ENCODE measurements at places on chromosomes 7 and 10.

DNA sequence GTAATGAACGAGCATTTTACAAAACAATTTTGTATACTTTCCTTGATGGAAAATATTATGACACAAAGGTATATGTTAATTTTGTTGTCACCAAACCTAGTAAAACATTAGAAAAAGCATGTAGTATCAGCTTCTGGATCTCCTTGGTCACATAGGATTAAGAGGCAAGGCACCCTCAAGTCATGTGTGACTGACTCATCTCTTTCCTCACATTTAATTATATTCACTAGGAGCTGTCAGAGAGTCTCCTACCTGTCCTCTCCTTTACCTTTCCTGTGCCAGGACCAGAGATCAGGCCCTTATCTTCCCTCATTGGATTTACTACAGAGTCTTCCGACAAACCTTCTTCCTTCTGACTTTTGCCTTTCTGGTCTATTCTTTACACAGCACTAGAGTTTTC is 111.3 kb upstream of the RPA3 start:
- DNase-seq, result no peak

DNA sequence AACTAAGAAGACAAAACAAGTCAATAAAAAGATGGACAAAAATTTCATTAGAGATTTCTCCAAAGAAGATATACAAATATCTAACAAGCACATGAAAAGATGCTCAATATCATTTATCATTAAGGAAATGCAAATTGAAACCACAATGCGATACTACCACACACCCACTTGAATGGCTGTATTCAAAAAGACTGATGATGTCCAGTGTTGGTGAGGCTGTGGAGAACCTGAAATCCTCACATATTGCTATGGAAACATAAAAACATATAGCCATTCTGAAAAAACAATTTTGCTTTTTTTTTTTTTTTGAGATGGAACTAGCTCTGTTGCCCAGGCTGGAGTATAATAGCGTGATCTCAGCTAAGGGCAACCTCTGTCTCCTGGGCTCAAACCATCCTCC is 124.1 kb upstream of the LAMB4 start:
- DNase-seq, result no peak

DNA sequence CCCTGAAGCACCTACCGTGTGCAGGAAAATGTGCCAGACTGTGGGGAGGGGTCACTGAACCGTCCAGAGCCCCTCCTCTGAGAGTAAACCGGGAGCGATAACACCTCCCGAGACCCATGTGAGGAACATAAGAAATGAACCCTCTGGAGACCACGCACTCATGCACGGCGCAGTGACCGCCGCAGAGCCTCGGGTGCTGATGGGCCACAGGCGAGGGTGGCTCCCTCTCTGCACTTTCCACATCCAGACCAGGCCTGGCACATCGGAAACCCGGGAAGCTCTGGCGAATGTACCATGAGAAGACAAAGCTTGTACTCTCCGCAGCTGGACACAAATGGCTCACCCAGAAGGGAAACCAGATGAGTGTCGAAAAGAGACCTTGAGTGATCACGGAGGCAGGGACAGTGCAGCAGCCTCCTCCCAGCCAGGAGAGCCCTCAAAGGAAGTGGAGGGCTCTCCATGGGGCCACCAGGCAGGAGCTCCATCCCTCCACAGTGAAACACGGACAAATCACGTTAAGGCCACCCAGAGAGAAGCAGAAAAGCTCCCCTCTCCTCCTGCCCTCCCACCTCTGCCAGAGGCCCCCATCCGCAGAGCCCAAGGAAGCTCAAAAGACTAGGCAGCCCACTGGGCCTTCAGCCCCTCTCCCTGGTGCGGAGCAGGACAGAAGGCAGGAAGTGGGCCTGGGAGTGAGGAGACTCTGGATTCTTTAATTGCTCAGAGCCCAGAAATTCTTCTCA is 178.1 kb upstream of the PPP2R2D start:
- no peak for DNase-seq

- DNase-seq, result no peak
These were observed 71.2 kb downstream of the TRRAP start for GRCh38 chr7:98949336-98950044.

- DNase-seq, result peak; percentile 50
These were observed 566 bp downstream of the MAD1L1 start for GRCh38 chr7:2231992-2232765.

DNA sequence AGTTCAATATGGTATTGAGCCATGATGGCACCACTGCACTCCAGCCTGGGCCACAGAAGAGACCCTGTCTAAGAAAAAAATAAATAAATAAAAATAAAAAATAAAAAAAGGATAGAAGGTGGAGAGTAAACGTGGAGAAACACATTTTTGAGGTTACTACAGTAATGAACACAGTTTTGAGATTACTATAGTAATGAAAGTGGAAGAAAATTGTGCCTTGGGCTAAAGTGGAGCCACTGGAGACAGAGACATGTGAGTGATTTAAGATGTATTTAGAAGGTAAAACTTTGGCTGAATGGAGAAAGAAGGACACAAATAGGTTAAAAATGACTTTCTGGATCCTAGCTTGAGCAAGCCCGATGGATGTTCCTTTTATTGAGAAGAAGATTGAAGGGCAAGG is 76.8 kb downstream of the HGF start:
- no peak for DNase-seq

DNA sequence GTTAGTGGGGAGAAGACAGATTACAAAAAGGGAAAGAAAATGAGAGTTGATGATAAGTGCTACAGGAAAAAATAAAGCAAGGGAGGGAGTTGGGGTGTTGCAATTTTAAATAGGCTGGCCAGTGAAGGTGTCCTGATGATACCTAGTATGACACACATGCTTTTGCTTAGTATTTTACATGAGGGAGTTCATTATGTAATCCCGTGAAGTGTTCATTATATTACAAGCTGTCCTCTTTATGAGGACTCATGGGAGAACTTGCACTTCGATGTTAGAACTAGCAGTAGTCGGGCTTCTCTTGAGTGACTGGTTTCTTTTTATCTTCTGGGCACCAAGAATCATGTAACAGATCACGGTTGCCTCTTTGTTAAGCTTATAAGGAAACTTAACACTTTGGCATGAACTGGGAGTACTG is 102.3 kb upstream of the MTPN start:
- no peak for DNase-seq

DNA sequence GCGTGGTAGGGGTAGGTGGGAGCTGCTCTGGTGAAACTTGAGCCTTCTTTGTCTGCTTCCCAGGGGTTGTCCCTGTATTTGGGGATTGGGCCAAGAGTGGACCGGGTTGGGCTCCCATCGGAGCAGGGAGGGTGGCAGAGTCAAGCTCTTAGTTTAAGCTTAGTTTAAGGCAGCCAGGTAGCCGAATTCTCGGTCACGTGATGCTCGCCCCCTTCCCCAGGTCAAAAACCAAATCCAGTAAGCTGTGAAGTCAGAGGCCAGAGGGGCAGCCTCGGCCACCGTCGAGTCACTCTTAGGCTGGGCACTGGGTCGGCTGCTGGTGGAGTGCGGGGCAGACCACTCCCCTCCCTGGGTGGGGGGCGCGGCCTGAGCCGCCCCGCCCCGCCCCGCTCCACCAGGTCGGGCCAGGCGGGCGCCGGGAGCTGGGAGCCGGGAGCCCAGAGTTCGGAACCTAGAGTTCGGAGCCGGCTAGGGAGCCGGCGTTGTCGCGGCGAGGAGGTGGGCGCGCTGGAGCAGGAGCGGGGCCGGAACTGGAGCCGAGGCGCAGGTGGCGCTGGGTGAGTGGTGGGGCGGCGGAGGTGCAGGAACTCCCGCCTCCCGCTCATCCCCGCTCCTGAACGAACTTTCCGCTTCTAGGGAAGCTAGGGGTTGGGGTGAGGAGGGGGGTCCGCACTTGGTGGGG is 2.8 kb upstream of the LZTS2 start:
- DNase-seq, result no peak

GRCh38 chr7:93159490-93159889 is 11.3 kb upstream of the SAMD9L start:
- DNase-seq, result no peak

DNA sequence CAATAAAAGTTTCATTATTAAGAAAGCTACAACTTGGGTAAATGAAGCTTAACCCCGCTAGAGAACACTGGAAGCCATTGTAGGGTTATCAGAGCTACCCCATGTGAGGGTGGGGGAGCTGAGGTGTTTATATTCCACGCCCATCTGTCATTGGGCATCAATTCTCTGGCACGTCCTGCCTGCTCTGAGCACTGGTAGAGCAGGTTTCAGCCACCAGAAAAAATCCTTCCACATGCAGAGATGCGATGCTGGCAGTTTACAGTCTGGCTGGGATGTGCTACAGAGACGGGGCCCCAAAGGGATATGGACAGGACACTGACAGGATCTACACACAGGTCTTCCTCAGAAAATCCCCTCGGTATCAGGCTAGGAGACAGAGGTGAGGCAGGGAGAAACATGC is 15.9 kb upstream of the RAPGEF5 start:
- no peak for DNase-seq

GRCh38 chr7:37549076-37549931 is 100.6 kb upstream of the ELMO1 start:
- no peak for DNase-seq

DNA sequence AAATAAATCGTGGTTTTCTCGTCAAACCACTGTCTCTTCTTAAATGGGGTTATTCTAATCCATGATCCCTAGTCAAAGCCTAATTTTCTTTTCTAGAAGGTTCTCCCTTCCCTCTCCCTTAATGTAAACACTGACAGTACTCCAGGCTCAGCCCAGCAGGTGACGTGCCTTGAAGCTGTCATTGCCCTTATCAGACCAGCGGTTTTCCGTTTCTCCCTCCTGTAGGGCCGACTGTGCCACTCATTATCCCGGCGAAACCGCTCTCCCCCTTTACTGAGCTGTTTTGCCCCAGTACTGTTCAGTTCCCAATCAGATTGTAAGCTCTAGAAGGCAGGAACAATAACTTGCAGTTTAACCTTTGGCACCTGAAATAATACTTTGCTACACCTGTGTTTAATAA is 153.5 kb upstream of the RHEB start:
- DNase-seq, result no peak

GRCh38 chr10:86019141-86019540 is 347.5 kb downstream of the GRID1 start:
- no peak for DNase-seq

- no peak for DNase-seq
These were observed 42.5 kb downstream of the SORCS3 start for GRCh38 chr10:104683567-104683966.

GRCh38 chr10:21813946-21814345 is 189.6 kb downstream of the DNAJC1 start:
- DNase-seq, result no peak

DNA sequence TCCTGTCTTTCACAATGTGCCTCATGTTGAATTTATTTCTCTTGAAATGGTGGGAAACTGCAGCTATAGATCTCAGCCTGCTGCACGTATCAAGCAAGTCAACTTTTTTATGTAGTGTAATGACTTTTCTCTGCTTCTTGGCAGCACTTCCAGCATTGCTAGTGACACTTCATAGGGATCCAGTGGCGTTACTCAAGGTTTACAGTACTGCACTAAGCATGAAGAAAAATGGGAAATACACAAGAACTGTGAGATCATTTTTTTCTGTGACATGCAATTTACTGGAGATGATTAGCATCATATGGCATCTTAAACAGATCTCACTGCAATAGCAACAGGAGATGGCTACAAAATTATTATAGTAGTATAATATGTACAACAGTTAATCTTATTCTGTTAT is 90.9 kb downstream of the POLR1F start:
- no peak for DNase-seq

GRCh38 chr7:14457568-14458453 is 444.7 kb downstream of the DGKB start:
- DNase-seq, result peak; percentile 74

DNA sequence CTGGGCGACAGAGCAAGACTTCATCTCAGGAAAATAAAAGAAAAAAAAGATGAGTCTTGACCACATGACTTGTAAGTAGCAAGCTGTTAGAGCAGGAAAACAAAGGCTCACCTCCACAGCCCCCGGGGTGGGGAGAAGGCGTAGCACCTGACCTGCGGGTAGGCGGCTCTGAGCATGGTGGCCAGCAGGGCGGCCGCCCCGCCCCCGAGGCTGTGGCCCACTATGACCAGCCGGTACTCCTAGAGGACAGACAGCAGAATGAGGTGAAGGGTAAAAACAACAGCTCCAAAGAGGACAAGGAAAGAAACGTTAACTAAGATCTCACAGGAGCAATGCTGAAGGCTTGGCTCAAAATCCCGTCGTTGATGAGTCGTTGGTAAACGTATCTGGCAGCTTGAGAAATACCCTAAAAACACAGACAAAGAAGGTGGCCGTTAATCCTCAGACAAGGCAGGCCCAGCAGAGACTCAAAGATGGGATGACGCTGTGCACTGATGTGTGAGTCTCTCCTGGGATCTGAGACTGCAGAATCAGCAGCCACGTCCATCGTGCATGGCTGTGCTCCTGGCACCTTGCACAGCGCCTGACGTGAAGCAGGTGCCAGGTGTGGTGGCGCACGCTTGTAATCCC is 31.1 kb downstream of the DAGLB start:
- no peak for DNase-seq

DNA sequence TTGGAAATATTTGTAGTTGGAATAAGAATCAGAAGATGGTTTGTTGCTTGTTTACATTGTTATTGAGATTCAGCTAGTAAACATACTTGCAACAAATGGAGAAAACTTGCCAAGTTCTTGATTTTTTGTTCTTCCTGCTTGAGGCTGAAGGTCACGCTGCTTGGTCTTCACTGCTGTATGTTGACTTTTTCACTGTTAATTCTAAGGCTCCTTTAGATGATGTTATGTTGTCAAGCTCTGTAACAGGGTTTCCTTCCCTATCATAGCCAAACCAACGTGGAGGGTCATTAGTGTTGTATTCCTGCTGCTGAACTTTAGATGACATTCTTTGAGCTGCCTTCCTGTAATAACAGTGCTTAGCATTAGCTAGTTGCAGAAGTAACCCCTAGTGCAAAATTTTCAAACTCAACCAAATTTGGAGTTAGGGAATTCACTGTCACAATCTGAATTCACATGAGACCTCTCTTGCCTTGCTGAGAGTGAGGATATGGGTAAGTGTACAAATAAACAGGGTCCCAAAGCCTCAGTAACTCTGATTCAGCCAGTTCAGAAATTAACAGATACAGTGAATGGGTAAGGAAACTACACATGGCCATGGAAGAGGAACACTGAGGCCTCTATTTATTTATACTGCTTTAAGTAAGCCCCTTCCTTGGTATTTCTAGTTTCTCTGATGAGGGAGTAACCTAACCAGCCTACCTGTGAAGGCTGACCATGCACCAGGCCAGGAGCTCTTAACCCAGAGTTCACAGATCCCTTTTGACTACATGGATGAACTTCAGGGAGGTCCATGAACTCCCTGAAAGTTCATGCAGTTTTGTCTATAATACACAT is 64.6 kb downstream of the FAM185A start:
- no peak for DNase-seq

DNA sequence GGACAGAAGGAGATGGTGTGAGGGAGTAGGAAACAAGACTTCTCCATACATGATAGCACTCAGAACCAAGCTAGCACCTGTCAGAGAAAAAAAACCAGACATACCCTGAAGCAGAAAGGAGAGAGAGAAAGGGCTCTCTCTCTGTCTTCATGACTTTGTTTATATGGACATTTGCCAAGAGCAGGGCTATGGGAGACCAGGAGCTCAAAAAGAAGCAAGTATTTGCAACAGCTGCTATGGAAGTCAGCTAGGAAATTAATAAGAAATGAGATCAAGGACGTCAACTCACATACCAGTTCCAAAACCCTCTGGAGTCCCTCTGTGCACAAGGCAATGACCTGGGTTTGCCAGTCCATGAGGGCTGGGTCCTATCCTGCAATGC is 111.6 kb downstream of the SGMS1 start:
- no peak for DNase-seq

GRCh38 chr7:152145853-152146466 is 120.5 kb downstream of the GALNT11 start:
- DNase-seq, result no peak

- DNase-seq, result no peak
These were observed 1202.3 kb upstream of the LRRTM3 start for GRCh38 chr10:65723525-65723924.
